ENCODE measurements at places on chromosomes 12 and 14.
A peak's percentile ranks its signal among the peaks of the same experiment; 100 is the strongest.

DNA sequence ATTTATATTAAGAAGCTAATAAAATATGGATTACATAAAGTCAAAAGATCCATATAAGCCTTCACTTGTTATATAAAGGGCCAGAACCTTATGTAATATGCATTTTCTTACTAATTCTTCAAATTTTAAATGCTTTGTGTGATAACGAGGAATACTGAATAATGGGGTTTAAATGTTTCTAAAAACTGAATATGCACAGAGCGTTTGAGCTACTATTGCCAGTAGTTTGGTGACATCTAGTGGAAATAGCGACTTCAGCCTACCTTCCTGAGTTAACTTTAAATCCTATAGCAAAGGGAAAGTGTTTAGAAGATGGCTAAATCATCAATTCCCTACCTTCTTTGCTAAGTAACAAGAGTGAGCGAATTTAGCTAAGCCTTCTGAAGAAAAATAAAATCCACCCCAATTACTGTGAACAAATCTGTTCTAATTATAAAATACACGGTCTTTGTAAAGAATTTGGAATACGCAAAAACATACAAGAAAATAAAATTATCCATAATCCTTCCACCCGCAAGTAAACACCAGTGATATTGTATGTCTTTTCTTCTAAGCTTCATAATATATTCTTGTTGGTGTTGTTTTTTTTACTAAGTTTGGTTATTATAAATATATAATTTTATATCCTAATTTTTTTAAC, 115.5 kb upstream of the G2E3 start:
- DNase-seq, result peak; percentile 12

GRCh38 chr14:94312481-94313246, 10.5 kb downstream of the SERPINA6 start:
- DNase-seq, result peak; percentile 94

GRCh38 chr12:76332606-76333005, 15.6 kb downstream of the BBS10 start:
- DNase-seq, result no peak

- DNase-seq, result no peak
These were observed 4.9 kb upstream of the DCAF4 start for GRCh38 chr14:72921396-72921795.

DNA sequence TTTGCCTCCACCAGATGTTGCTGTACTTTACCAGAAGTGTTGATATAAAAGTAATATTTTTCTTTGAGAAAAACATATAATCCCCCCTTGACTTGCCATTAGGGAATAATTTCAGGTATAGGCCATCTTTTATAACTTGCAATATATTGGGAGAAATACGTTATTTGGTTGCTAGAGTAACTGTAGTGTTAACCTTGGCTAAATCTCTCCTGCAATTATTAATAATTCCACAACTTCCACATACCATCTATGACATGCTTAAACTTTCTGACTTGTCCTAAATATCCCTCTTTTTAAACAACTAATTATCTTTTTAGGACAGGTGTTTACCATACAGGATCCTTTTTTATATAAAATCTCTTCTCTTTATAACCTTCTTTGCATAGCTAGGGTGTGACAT, 1048.2 kb downstream of the SLC16A7 start:
- no peak for DNase-seq

- DNase-seq, result no peak
These were observed 32.3 kb downstream of the RASSF9 start for GRCh38 chr12:85803923-85804322.
